NCI-H446 (cell line): ENCODE measurements at places on chromosomes 5 and 9.

GRCh38 chr5:133827011-133827410 lies 141.4 kb downstream of the C5orf15 start:
- DNase-seq, result no peak

DNA sequence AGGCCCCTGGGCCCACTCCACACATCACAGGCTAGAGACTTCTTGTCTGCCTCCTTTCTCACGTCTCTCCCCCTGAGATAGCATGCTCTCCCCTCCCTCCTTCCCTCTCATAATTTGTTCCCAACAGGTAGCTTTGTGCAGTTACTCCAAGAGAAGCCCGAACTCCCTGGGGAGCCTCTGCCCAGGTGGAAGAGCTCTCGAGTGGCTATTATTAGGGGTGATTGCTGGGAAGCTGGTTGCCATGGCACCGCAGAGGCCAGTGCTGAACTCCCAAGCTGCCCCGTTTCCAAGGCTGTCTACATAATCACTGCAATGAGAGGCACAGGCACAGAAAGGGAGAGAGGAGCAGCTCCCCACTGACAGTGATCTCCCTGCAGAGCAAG lies 104.7 kb upstream of the GPR151 start:
- no peak for DNase-seq

- DNase-seq, result no peak
Observed at GRCh38 chr5:22577711-22578110, 275.4 kb downstream of the CDH12 start.

- DNase-seq, result no peak
Observed at GRCh38 chr5:76365561-76365960, 37.5 kb upstream of the IQGAP2 start.

GRCh38 chr5:123176224-123176937 lies 87.3 kb downstream of the PRDM6 start:
- DNase-seq, result no peak

DNA sequence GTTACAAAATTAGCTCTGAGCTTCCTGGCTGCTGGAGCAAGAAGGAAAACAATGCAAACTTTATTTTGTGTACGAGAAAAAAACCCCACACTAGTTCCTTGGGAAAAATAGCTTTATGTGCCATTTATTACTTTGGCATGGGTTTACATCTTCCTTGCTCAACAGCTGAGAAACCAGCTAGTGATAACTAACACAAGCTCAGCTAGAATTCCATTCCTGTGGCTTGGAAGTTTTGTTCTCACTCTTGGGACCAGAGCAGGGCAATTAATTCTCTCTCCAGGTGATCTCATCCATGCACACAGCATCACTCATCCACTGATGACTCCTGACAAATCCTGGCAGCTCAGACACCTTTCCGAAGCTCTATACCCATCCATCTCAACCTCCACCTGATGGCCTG lies 104.1 kb downstream of the CRB2 start:
- no peak for DNase-seq

DNA sequence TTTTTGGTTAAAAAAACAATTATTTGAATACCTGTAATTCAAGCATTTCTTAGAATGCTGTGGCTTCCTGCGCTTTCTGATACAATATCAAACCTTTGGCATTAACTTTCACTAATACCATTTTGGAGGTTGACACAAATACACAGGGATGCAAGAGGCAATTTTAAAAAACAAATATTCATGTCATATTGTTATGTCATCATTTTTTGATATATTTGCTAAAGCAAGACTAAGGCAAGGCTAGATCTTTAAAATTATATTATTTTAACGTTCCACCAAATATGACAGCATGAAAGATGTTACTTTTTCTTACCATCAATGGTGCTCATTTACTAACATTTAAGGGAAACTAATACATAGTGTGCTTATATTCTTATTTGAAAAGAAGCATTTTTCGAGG lies 93.4 kb upstream of the FSD1L start:
- DNase-seq, result no peak

DNA sequence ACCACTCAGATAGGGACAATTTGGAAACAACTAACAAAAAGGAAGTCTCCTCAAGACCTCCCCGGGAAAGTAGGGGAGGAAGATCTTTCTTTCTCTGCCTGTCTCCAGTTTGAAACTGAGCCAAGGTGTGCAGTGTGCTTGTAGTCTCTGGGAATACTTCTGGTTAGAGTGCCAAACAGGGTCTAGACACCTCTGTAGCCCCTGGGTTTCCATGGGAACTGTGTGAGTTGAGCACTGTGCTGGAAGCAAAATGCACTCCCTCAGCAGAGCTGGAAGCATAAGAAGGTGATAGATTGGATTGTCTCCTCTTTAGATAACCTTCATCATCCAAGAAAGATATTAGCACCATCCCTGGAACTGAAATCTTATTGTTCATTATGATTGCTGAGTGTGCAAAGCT lies 129.2 kb upstream of the TNPO1 start:
- peak; percentile 40 for DNase-seq

GRCh38 chr5:98927242-98927988 lies 1.4 kb downstream of the CHD1 start:
- DNase-seq, result no peak

GRCh38 chr9:96554326-96554725 lies 65.3 kb downstream of the CDC14B start:
- no peak for DNase-seq

DNA sequence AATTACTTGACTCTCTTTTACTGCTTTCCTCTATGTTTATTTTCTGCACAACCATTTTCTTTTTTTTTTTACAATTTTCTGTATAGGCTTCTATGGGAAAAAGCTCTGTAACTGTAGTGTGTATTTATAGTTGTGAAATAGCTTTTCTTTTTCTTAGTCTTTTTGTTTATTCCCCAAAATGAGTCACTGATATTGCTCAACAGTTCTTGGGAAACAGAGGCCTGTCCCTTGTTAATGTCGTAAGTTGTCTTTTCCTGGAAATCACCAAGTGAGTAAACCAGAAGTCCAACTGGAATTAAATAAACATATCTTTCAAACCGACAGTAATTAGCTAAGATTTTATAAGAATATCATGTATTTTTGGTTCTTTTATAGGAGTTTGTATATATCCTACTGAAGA lies 325.1 kb upstream of the PRR16 start:
- no peak for DNase-seq

DNA sequence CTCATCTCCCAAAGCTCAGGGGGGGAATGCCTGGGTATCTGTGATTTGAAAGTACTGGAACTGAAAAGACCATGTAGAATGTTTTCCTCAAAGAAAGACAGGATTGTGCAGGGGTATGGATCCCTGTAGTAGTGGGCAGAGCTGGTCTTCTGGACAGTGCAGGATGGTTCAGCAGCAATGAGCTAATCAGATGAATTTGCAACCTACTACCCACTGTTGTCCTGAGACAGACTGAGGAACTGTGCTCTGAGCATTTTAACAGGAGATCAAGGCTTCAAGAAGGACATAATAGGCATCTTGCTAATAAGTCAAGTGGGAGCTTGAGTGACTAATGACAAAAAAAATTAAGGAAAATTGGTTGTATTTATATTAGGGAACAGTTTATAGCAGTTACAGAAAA lies 61.7 kb downstream of the FYB1 start:
- no peak for DNase-seq

- no peak for DNase-seq
Observed at GRCh38 chr9:14958989-14959388, 48.8 kb upstream of the FREM1 start.

DNA sequence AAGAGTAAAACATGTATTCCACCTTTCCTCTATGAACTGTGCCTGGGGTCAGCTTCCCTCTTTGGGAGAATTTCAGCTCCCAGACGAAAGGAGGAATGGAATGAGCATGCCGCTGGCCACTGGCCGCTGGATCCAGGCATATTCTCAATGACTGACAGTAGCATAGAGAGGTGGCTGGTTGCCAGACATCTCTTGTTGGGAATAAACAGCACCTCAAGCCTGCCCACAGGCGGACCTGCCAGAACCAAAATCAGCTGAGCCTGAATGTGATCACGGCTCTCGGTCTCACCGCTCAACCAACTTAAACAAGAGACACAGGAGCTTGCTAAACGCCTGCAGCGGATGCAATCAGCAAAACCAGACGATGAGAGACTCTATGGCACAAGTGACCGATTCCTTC lies 20.6 kb downstream of the TBC1D9B start:
- no peak for DNase-seq

DNA sequence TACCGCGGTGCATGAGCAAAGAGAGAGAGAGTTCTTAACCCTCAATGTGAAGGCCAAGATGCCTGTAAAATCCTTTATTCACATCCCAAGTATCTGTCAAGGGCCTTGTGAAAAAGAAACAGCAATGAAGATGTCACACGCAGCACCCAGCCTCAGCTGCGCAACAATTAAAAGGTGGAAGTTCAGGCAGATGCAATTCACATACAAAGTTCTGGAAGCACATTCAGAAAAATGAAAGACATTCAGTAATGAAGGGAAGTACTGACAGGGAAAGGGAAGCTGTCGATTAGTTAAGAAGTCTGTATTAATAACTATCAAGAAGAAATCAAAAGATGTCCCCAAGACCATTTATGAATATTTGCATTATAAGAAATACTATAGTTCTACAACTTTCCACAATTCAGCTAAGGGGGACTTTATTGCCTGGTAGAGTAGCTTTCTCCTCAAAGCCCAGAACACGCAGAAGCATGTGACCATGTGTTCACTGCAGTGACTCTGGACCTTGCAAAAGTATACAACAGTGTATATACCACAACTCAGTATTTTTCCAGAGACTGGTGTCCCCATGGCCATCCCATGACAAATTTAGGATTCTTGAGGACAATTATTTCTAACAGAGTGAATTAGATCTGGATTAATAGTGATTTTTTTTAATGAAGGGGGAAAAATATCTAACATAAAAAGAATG lies 137.5 kb downstream of the CDK5RAP2 start:
- DNase-seq, result no peak

GRCh38 chr5:37090781-37091180 lies 158.4 kb downstream of the CPLANE1 start:
- DNase-seq, result no peak

DNA sequence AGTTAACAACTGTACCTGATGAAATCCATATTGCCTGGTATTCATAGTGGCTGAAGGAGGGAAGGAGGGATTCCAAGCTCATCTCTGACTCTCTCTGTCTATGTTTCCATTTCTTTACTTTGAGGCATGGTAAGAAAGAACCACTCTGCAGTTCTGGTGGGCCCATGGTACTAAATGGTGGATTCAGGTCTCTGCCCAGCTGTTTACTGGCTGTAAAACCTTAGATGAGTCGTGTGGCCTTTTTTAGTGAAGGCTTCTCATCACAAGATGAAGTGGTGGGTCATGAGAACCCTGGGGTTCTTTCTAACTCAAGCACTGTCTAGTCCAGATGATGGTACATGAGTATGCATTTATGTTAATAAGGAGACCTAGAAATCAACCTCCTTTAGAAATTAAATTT lies 49.7 kb downstream of the ZNF366 start:
- no peak for DNase-seq

DNA sequence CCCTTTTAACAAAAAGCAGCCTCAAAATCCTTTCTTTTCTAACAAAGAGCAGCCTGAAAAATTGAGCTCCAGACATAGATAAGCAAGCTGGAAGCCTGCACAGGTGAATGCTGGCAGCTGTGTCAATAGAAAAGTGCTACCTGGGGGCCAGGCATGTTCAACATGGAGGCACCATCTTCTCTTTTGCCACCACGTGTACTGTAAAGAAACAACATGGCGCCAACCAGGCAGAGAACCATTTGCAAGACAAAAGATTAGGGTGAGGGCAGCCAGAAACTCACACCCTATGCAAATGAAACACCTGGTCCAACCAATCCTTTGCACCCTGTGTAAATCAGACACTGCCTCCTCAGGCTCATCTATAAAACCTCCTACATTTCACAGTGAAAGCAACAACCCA lies 96.0 kb downstream of the ACTL7B start:
- DNase-seq, result no peak
